Stimulated activated CD8-positive, alpha-beta memory T cell treated with anti-CD3 and anti-CD28 coated beads, Interleukin-7, amount 100 ng/mL, for 48 hours (primary cell): ENCODE measurements at places on chromosomes 13 and 19.

- no peak for DNase-seq
These were observed 9.2 kb upstream of the ZSCAN1 start for GRCh38 chr19:58024661-58025060.

GRCh38 chr13:98858191-98858590, 105.7 kb upstream of the SLC15A1 start:
- DNase-seq, result no peak

GRCh38 chr19:55474269-55475265, 1.9 kb upstream of the ZNF628 start:
- DNase-seq, result no peak

- no peak for DNase-seq
These were observed 10.8 kb downstream of the PRR36 start for GRCh38 chr19:7863157-7863970.

GRCh38 chr19:40283414-40284250, 1.5 kb downstream of the AKT2 start:
- DNase-seq, result no peak

GRCh38 chr19:1360818-1361461, 22.8 kb upstream of the NDUFS7 start:
- DNase-seq, result no peak

DNA sequence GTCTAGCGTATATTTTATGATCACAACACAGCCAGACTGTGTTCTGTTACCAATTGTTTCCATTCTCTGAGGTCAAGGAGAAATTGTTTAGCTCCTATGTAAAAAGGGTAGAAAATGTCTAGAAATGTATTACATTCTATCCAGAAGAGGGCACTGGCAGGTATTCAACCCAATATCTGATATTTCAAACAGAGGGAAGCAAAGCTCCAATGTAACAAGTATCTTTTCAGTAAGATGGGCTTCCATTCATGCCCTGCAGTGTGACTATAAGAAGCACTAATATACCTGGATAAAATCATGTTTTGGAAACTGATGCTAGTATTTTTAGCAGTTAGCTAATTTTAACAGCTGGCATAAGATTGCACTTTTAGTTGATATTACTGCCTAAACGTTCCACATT, 312.7 kb downstream of the FGF14 start:
- DNase-seq, result no peak

- DNase-seq, result no peak
These were observed 792.9 kb downstream of the LIG4 start for GRCh38 chr13:107422421-107422820.

DNA sequence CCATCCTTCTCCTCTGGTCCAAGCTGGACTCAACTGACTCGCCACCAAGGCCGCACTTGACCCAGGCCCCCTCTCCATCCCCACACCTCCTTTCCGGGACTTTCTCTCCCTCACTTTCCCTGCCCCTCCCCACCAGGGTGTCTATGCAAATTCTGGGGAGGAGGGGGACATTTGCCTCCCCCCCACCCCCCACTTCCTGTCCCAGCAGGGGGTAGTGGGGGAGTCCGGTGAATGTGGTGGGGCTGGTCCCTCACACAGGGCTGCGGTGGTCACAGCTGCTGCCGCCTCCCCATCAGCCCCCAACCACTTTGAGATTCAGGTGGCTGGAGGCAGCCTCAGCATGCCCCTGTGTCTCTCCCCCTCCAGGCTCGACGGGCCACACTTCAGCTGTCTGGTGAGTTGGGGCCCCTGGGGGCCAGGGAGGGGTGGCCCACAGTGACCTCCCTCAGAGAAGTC, 870 bp downstream of the SPIB start:
- no peak for DNase-seq

GRCh38 chr19:14411938-14412245, 7.2 kb downstream of the DDX39A start:
- DNase-seq, result no peak

DNA sequence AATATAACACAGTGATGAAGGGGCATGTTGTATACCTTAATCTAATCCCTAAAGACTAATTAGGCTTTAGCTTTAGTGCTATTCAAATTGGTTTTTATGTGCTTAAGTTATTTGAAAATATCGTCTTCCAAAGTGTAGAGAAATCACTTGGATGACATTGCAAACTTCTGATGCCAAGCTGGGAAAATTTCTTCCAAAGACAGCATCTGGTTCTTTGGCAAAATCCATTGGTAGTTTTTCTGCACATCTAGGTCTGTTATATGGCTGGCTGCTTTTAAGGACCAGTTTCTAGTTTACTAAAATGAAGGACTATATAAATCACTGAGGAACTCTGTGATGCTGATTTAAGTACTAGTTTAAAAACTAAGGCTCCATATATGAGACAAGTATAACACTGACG, 2362.3 kb downstream of the PCDH9 start:
- no peak for DNase-seq

DNA sequence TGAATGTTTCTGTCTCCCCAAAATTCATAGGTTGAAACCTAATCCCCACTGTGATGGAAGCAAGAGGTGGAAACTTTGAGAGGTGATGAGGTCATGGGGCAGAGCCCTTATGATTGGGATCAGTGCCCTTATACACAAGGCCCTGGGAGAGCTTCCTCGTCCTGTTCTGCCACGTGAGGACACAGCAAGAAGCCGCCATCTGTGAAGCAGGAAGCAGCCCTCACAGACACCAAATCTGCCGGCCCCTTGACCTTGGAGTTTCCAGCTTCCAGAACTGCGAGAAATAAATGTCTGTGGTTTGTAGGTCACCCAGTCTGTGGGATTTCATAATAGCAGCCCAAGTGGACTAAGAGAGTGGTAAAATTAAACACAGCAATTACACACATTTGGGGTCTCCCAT, 737.4 kb downstream of the UQCRFS1 start:
- DNase-seq, result no peak

GRCh38 chr19:12796146-12797071, 5.1 kb downstream of the JUNB start:
- DNase-seq, result no peak

GRCh38 chr13:62085337-62086229, 669.9 kb upstream of the PCDH20 start:
- no peak for DNase-seq

DNA sequence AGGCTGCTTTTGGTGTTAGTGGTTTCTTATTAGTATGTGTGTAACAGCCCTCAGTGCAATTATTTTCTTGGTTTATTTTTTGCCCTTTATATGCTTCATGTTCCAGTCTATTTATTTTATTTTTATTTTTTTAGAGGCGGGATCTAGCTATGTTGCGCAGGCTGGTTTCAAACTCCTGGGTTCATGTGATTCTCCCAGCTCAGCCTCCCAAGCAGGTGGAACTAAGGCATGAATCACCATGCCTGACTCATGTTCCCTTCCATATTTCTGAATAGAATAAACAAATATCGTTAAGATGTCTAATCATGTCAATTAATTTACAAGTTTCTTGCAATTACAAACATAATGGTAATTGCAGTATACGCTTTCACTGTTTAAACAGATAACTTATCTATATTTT, 11.7 kb downstream of the SKA3 start:
- no peak for DNase-seq

DNA sequence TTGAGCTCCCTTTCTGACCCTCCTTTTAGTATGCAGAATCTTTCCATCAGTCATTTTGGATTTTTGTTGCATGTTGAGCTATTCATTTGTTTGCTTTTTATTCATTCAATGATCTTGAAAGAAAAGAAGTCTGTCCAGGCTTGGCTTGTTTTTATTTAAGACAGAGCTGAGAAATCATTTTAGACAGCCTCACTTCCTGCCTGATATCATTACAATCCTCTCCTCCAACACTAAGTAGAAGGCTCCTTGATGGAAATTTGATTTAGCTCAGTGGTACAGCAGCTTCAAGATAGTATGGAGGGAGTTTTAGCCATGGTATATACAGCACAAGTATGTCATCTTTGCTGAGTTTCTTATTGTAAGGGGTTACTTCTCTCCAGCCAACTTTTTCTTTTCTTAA, 28.4 kb downstream of the MBNL2 start:
- DNase-seq, result no peak
